Stomach (tissue), 19 donors: ENCODE measurements at places on chromosomes 16 and 17. TPM values are rescaled to one million over a fixed set of nuclear protein-coding genes. Genes with fewer than 3 reads are reported as not detected.
A peak's percentile ranks its signal among the peaks of the same experiment; 100 is the strongest.

DNA sequence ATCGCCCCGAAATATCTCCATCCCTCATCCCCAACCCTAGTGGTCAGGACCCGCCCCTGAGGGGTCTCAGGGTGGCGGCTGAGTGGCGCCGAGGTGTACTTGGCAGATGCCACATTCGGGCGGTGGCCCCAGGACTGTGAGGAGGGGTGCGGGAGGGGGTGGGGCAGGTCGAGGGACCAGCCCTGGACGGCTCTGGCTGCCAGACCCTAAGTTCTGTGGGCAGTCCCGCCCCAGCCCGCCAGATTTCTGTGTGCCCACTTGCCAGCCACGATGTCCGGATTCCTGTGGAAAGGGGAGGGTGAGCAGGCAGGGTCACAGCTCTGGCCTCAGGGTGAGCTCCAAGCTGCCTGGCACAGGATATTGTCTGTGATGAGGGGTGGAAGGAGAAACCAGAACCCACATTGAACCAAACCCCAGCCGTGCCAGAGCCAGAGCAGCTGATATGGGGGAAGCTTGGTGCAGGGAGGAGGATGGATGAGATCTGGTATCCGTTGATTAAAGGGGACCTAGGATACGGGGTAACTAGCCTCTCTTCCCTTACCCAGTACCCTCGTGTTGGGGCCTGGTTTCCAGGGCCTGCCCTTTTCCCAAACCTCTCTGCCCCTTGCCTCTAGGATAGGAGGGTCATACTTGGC, 1.1 kb upstream of the CHAD start:
- peaks cover 12% of the 10 kb centered on the region for H3K27me3 ChIP-seq
- no peak overlapping the region for H3K4me3 ChIP-seq
- peaks cover 35% of the 10 kb centered on the region for H3K4me1 ChIP-seq
- no peak overlapping the region for H3K27ac ChIP-seq

DNA sequence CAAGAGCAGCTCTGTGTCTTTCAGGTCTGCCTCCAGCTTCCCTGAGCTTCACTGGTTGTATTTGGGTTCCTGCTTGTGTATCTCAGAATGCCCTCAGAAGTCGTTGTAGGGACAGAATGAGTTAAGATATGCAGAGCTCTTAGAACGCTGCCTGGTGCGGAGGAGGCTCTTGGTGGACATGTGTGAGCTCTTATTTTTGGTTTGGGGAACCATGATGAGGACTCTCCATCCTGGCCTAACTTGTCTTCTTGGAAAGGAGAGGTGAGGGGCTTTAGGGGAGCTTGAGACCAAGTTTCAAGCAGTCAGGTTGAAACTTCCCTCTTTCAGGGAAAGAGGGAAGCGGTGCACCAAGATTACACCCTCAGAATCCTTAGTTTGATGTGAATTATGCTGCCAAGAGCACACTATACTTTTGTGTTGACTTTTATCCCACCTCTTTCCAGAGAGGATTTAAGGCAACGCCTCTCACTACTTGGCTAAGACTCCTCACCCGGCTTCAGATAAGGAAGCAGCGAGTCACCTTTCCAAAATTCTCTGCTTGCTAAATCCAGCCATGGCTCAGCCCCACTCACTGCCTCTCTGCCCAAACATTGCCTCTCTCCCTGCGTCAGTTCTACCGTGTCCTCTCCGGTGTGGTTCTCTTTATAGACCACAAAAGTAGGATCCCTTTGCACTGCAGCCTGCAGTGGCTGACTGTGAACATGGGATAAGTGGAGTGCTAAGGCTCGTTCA, 12.7 kb downstream of the CDK5RAP3 start:
- H3K4me3 ChIP-seq: no peak overlapping the region
- H3K27ac ChIP-seq: no peak overlapping the region
- H3K27me3 ChIP-seq: no peaks in the 10 kb centered on the region
- H3K36me3 ChIP-seq: peaks cover 30% of the 10 kb centered on the region

DNA sequence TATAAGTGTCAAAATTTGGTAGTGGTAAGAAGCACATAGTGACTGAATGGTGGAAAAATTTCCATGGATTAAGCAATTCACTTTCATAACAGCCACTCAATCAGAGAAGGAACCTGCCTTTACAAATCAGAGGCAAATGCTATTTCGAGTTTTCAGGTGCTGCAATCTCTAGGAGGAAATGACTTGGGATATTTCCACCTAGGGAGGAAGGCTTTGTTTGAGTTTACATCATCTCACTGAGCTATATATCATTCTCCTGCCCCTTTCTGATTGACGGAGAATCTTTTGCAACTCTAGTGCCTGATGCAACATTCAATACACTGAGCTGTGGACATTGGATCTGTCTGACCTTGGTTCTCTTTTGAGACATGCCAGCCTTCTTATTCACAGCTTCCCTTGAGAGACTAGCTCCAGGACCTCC, 26.3 kb downstream of the MARCHF10 start:
- peaks cover 18% of the 10 kb centered on the region for H3K4me1 ChIP-seq
- no peak overlapping the region for H3K27ac ChIP-seq
- no peak overlapping the region for H3K4me3 ChIP-seq
- no peaks in the 10 kb centered on the region for H3K27me3 ChIP-seq
- DNase-seq: no peak
- no peaks in the 10 kb centered on the region for H3K36me3 ChIP-seq

SOST gene
- not detected for total RNA-seq

GRCh38 chr17:7922845-7923628, 6.6 kb downstream of the KCNAB3 start:
- no peaks in the 10 kb centered on the region for H3K36me3 ChIP-seq
- peak; percentile 97 for DNase-seq
- no peaks in the 10 kb centered on the region for H3K27me3 ChIP-seq
- H3K4me3 ChIP-seq: peak overlapping the region; percentile 44

- no peak overlapping the region for H3K27ac ChIP-seq
- no peaks in the 10 kb centered on the region for H3K36me3 ChIP-seq
- no peaks in the 10 kb centered on the region for H3K27me3 ChIP-seq
- DNase-seq: peak; percentile 51
- H3K4me1 ChIP-seq: peaks cover 8% of the 10 kb centered on the region
These were observed 18.2 kb upstream of the NXPH3 start for GRCh38 chr17:49557312-49558024.

DNA sequence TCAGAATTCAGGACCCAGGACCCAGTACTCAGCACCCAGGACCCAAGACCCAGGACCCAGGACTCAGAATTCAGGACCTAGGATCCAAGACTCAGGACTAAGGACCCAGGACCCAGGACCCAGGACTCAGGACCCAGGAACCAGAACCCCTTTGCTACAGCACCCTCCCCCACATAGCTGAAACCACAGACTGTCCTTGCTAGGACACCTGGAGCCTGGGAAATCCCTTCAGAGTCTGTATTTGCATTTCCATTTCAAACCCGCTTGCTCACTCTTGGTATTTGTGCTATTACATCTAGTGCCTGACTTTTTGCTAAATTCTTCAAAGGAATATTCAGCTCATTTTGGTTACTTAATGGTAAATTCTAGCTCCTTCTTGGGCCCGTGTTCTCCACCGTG, 275.8 kb upstream of the MAF start:
- no peak overlapping the region for H3K4me3 ChIP-seq
- no peak for DNase-seq
- no peaks in the 10 kb centered on the region for H3K36me3 ChIP-seq
- no peak overlapping the region for H3K27ac ChIP-seq
- H3K27me3 ChIP-seq: no peaks in the 10 kb centered on the region

CRYM gene
- not detected for total RNA-seq
